Activated CD8-positive, alpha-beta memory T cell treated with anti-CD3 and anti-CD28 coated beads for 4 hours (primary cell): ENCODE measurements at places on chromosomes 12 and 14.

DNA sequence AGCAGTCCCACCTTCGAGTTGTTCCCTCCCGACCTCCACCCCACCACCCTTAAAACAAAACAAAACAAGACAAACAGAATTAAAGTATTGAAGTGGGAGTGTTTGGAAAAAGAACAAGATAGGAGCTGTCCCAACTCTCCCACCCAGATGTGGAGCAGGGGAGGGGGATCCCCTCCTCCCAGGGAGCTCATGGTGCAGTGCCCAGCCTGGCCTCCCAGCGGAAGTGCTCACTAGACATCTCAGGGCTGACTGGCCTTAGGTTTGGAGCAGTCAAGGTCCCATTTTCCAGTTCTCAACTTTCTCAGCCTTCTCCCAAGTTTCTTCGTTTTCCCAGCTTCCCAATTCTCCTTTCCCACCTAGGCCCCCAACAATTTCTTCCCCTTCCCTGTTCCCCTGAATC is 2.9 kb downstream of the SP7 start:
- no peak for DNase-seq

- no peak for DNase-seq
Observed at GRCh38 chr12:31008241-31008761, 65.4 kb upstream of the DDX11 start.

DNA sequence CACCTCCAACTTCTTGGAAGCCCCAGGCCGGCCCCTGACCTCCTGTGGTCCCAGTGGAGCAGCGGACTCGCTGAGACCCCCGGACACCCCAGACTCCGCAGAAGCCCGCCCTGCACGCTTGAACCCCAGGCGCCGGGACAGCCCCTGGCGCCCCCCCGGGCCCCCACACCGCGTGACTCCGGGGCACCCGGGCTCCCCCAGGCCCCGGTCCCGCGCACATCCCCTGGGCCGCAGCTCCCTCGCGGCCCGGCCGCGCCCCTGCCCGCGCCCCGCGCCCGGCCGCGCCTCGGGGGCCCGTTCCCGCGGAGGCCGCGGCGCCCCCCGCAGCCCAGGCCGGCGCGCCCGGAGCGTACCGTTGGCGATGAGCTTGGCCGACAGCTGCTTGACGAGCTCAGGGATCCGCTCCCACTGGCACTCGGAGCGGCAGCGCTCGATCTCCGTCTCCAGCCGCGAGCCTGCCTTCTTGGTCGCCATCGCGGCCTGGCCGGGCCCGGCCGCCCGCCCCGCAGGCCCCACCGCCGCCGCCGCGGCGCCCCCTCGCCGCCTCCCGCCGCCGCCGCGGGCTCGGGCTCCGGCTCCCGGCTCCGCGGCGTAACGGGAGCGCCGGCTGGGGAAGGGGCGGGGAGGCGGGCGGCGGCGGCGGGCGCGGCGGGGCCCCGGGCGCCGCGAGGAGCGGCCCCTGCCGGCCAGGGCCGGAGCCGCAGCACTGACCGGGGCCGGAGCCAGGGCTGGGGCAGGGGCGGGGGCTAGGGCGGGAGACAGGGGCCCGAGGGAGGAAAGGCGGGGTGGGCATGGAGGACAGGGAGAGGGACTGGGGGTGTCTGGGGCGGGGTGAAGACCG is at the start of gene TTC7B:
Gene TTC7B (minus strand): TSS at position 609 of the 841 bp plus-strand sequence. CDS start 135 bp downstream, at position 474.
- DNase-seq: no peak

DNA sequence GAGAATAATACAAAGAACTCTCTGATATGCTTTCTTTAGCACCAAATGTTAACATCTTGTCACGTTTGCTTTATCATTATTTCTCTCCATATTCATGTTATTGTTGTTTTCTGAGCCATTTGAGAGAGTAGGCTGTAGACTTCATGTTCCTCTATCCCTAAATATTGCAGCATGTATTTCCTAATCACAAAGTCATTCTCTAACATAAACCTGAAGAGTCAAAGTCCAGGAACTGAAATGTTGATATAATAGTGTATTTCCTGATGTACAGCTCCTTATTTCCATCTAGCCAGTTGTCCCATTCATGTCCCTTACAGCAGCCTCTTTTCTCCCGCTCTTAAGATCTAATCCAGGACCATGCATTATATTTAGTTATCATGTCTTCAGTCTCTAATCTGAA is 72.8 kb downstream of the SPATS2 start:
- DNase-seq: no peak

- DNase-seq: no peak
Observed at GRCh38 chr12:90954921-90955320, at the start of gene CCER1. CCER1 (minus strand) TSS chr12:90955176; CDS start chr12:90954742, 434 bp downstream.

- DNase-seq: no peak
Observed at GRCh38 chr12:118304093-118304492, 68.6 kb downstream of the TAOK3 start.

- DNase-seq: no peak
Observed at GRCh38 chr12:42213954-42214426, 24.1 kb downstream of the YAF2 start.

DNA sequence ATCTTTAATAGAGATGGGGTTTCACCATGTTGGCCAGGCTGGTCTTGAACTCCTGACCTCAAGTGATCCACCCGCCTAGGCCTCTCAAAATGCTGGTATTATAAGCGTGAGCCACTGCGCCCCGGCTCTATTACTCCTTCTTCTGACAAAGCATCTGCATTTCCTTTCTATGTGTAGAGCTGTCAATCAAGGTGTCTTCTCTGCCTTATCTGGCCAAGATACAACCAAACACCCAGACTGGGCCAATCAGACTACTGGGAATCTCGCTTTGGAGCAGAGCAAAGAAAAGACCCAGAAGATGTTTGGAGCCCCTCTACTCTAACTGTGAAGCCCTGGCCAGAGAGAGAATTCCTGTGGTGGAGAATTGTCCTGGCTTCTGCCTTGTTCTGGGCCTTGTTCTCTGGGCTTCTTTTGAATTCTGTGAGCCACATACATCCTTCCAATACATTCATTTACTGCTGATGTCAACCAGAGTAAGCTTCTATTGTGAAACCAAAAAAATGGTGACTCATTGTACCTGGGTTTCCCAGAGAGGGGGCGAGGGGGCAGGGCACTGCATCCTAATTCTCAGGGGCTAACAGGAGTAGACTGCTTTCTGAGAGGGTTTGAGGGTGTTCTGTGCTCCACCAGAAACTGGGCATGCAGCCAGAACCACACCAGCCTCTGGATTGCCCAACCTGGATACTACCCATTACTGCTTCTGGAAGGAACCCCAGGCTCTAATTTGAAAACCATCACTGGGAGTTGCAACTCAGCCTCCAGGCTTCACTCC is 18.8 kb upstream of the FLVCR2 start:
- DNase-seq: no peak

DNA sequence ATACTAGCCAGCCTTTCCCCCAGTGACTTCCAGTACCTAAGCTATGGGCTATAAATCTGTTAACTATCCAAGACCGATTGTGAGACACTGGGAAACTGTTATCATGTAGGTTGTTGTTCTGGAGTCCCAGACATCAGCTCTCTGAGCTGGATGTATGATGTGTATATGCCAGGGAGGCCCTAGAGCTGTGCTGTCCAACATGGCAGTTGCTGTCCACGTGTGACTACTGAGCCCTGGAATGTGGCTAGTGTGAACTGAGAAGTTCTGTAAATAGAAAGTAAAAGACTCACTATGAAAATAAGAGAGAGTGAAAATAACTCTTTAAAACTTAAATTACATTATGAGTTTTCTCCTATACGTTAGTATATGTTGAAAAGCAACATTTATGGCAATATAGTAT is 755.8 kb upstream of the FBXO33 start:
- no peak for DNase-seq

DNA sequence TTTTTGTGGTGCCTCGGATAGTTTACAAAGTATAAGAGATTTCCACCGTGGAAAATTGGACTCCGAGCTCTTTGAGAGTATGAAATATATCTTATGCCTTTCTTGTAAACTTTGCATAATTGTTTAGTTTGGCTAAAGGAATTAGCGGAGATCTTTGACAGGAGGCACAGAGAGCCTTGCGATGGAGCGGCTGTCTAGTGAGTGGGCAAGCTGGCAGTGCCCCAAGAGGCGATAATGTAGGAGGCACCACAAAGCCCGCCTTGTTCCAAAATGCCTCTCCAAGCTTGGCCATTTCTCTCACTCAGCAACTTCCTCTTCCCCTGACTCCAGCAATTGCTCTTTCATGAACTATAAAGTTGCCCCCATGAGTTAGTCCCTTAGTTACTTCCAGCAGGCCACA is 270.1 kb upstream of the PRICKLE1 start:
- no peak for DNase-seq

DNA sequence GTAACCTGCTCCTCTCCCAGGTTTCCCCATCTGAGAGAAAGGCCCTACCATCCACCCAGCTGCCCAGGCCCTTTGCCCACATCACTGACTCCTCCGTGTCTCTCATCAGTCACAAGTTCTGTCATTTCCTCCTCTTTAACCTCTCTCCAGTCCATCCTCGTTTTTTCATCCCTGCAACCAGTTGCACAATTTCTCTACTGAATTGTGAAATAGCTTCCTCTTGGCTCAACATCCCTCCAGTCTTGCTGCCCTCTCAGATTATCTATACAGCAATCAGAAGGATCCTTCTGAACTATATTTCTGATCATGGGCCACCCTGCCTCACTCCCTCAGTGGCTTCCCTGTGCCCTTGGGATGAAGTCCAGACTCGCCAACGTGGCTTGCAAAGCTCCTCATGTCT is 6.8 kb downstream of the FAM161B start:
- DNase-seq: no peak

DNA sequence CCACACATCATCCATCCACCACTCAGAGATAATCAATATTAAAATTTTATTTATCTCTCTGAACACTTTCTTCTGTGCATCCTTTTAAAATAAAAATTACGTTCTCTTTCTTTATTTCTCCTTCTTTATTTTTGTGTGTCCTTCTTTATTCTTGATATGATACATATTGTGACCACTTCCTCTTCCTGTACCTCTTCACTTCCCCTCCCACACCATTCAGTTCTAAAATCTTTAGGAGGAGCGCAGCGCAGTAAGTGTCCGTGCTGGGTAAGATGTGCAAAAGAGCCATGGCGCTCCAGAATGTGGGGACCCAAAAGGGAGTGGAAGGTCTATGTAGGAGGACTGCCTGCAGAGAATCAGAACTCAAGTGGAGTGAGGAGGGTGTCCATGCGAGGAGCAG is 256.7 kb downstream of the ITPR2 start:
- no peak for DNase-seq

DNA sequence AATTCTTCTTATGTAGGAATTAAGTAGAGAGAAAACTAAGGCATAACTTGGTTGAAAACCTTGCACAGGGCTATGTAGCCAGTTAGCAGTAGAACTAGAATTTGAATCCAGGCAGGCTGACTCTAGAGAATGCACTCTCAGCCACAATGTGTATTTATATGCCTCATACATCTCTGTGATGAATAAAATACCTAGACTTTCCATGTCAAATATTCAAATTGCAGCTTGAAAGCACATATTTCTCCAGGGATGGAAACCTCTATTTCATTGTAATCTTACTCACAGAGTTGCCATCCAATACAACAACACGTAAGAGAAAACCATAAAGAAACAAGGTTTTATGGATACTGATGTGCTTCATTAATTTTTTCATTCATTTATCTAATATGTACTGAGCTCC is 256.0 kb upstream of the FLRT2 start:
- DNase-seq: no peak

DNA sequence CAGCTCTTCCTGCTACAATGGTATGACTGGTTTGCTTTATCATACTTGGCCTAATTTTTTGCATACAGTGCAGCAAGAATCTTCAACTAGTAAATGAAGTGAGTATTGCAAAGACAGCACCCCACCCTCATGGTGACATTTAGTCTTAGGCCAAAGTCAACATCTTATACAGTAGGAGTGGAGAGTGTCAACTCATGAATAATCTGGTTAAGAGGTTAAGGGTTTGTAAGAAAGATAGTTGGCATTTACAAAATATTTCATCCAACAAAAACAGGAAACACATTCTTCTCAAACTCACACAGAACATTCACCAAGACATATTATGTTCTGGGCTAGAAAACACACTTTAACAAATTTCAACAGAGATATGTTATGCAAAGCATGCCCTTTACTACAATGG is 2.2 kb upstream of the OAS1 start:
- DNase-seq: no peak

DNA sequence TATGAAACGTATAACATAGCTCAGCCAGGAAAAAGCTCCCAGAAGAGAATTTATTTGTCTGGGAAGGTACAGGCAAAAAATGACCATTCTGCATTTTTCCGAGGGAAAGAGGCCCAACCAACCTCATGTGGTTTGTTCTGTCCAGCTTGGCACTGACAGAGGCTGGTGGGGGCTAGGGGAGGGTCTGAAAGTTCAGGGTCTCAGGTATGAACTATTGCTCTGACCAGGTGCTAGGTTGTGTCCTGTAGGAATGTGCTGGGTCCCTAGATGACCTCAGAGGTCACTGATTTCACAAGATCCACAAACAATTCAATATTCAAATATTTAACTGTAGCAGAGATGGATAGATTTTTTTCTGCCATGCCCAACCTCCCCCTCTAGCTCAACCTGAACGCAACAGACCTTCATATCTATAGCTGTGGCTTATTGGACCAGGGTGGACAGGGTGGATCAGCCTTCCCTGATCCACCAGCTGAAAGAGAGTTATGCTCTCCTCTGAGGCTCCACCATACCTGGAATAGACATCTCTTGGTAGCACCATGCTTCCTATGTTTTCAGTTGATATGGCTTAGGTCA is 32.9 kb upstream of the IFT81 start:
- no peak for DNase-seq

- DNase-seq: no peak
Observed at GRCh38 chr14:81172353-81172752, 48.4 kb downstream of the GTF2A1 start.

- DNase-seq: no peak
Observed at GRCh38 chr14:30193845-30194501, 266.3 kb upstream of the PRKD1 start.

GRCh38 chr12:6097411-6097810 is 27.1 kb downstream of the VWF start:
- DNase-seq: no peak

- no peak for DNase-seq
Observed at GRCh38 chr12:102913453-102914226, 3.4 kb downstream of the PAH start.

GRCh38 chr12:124551268-124552144 is 15.9 kb downstream of the NCOR2 start:
- DNase-seq: no peak

- no peak for DNase-seq
Observed at GRCh38 chr12:9379023-9379742, 171.0 kb upstream of the PZP start.

- DNase-seq: no peak
Observed at GRCh38 chr14:99529899-99530298, 48.7 kb downstream of the CCNK start.

DNA sequence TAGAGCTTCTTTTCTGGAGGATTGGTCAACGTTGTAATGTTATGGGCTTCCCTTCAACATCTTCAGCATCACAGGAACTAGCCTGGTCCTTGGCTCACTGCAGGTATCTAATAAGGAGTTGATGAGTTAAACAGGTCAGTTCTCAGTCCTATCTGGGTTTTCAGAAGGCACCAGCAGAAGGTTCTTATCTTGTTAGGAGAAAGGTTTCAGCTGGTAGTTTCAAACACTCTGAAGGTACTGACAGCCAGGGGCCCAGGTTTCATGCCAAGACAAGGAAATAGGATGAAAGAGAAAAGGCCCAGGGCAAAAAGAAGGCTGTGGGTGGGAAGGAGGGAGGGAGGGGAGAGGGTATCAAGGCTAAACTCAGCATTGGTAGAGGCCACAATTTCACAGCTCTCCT is 21.4 kb downstream of the TMEM229B start:
- DNase-seq: no peak
